Naive thymus-derived CD4-positive, alpha-beta T cell (primary cell): ENCODE measurements at places on chromosomes 1 and 21.

- no peak for DNase-seq
Measured at GRCh38 chr1:197862221-197862620, 40.2 kb upstream of the C1orf53 start.

DNA sequence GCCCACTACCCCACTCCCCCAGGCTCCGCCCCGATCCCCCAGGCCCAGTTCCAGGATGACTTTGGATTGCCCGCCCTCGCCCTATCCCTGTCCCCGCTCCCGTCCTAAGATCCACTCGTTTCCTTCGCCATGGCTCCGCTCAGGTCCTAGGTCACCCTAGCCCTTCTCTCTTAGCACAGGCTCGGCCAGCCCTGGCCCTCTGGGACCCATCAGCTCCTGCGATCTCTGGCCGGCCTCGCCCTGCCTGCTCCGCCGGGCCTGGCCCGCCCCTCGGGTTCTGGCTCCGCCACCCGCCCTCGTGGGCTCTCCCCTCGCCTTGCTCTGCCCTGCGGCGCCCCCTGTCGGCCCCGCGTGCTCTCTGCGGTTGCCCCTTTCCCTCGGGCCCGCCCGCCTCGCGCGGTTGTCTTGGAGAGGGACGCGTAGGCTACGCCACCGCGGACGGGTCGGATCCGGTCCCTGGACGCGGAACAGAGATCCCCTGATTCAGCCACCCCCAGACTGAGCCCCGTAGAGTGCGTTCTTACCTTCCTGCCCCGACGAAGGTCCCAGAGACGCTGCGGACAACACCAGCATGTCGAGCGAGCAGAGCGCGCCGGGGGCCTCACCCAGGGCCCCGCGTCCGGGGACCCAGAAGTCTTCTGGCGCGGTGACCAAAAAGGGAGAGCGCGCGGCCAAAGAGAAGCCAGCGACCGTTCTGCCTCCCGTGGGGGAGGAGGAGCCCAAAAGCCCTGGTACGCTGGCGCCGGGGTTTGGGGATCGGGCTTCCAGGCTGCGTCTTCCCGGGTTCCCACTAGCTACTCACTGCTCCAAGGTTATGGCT is at the start of gene LRRC71:
Gene LRRC71, plus strand, starts transcription at position 400 of the 820 bp plus-strand sequence. Its CDS starts 172 bp downstream, at position 572.
- peak; percentile 53 for DNase-seq

DNA sequence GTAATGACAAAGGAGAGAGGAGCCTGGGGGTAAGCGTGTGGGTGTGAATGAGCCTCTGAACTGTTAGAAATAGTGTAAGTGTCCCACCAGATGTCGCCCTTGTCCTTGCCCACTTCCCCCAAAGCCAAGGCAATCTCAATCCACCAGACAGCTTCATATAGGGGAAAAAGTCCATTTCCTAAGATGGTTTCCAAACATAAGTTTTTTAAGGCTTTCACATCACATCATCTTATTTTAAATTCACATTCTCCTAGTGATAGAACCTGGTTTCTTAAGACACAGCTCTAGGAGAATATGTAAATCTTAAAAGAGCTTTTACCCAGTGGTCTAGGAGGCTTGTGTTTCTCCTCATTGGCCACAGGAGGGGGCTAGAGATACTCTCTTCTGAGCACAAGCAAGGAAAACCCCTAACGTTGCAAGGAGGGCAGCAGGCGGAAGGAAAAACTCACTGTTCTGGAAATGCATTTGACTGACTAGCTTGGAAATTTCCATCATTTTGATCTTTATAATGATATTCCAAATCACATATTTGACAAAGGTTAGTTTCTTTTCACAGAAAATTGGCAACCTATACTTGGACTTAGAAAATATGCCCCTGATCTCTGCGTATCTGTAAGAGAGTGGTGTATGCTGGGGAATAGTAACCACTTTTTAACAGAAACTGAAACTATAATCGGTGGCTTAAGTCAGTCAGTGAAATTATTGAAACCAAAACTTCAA is 51.9 kb upstream of the LPAR3 start:
- peak; percentile 93 for DNase-seq

DNA sequence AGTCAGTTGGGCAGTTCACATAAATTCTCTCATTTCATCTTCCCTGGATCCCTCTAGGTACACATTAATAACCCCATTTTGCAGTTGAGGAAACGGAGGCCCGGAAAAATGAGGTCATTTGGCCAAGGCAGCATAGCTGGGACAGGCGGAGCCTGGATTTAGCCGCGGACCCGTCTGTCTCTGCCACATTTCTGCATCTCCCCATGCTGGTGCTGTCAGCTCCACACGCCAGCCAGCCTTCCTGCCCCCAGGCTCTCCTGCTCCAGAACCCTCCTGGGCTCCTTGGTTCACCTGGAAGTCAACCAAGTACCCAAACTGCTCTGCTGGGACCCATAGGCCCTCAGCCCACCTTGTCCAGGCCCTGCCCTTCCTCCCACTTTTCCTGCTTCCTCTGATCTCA is 7.6 kb downstream of the FOXO6 start:
- no peak for DNase-seq

DNA sequence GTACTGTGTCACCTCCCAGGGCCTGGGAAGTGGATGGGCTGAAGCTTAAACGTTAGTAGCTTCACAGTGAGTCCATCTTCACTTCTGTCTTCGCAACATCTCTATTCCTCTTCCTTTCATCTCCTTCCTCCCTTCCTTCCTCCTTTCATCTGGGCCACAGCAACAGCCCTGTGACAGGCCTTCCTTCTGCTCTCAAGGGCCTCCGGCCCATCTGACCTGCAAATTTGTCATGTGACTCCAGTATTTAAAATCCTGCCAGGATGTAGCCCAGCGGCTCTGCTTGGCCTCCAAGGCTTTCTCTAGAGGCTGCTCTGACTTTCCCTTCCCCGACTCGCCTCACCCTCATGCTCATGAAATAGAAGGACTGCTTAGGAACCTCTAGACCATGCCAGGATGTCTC is 10.9 kb upstream of the BATF3 start:
- DNase-seq: no peak

DNA sequence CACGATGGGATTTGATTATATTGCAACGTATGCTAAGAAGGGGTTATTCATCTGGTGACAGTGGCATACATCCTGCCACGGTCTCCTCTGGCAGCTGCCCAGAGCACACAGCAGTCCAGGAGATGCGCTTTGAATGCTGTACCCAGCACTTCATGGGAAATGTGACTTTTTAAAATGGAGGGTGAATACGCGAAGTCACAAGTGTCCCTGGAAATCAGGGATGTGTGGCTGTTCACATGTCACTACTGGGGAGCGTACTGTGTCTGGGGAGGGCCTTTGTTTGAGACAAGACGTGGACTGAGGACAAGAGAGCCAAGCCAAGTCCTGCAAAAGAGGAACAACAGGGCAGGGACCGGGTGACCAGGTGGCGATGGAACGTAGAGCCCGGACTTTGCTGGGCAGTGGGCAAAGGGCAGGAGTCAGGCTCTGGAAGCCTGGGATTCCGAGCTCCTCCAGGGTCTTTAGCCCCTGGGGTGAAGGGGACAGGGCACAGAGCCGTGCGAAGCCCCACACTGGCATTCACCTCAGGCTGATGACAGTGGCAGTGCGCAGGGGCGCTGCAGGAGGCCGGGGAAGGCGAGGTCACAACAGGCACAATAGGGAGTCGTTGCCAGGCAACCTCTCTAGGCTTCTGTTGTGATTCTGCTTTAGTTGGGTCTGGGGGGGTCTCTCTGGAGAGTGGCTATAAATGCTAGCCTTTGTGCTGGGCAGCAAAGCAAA is 11.4 kb upstream of the ZBTB21 start:
- DNase-seq: no peak

- no peak for DNase-seq
Measured at GRCh38 chr1:3463891-3464648, 9.6 kb downstream of the ARHGEF16 start.

- no peak for DNase-seq
Measured at GRCh38 chr1:109898842-109899241, 11.8 kb upstream of the CSF1 start.

DNA sequence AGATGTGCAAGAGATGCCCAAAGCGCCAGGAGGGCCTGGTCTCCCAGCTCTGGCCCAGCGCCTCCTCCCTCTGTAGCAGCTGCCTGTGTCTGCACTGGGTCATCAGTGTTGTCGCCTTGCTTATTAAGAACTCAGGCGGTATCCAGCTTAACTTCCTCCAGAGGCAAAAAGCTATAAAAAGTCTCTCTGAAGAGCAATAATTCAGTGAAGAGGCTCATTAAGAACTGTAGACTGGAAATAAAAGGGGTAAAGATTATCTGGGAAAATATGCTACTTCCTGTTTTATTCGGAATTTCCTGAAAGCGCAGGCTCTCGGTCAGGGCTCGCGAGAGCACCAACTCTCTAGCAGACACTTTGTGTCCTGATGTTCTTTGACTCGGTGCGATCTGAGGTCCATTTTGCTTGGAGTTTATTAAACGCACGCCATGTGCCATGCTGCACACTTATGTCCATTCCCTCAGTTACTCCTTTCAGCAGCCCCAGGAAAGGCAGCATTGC is 70.4 kb downstream of the MRPS6 start:
- DNase-seq: no peak

GRCh38 chr21:35473496-35473895 is 424.4 kb upstream of the RUNX1 start:
- no peak for DNase-seq

GRCh38 chr21:39686646-39687468 is 58.1 kb upstream of the IGSF5 start:
- no peak for DNase-seq

DNA sequence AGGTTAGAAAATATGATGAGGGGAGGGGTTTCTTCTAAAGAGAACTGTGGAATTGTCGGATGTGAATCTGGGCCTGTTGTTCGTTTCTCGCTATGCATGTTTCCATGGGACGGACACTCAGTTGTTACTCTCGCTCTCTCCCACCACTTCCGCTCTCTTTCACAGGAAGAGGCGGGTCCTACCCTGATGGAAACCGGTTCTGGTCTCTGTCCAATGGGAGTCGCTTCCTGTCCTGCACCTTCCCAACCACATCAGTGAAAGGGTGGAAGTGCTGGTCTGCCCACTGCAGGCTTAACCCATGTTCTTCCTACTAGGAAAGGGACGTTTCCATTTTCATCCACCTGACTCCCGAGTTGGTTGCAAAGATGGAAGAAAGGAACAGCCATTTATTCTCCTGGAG is 119.4 kb downstream of the KCNJ15 start:
- no peak for DNase-seq

GRCh38 chr1:240591564-240591963 is 20.4 kb downstream of the GREM2 start:
- DNase-seq: no peak

GRCh38 chr1:30672661-30673060 is 50.7 kb downstream of the MATN1 start:
- no peak for DNase-seq

- DNase-seq: no peak
Measured at GRCh38 chr1:213391445-213391844, 340.4 kb downstream of the RPS6KC1 start.

- DNase-seq: no peak
Measured at GRCh38 chr1:187577610-187578009, 748.9 kb downstream of the PLA2G4A start.

DNA sequence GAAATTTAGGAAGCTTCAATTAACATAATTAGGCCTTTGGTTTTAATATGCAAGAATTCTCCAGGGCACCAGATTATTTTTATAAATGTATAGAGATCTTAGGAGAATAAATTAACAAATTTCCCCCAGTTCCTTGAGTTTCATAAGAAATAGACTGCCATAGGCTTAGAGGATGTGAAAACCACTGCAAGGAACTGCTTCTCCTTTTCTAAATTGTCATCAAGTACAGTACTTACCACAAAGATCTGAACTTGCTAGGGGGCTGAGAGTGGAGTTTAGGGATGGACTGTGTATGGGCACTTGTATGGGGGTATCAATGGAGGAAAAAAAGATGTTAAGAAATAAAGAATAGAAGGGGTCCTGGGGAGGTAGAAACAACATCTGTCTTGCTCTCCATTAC is 31.1 kb downstream of the LHX8 start:
- no peak for DNase-seq

DNA sequence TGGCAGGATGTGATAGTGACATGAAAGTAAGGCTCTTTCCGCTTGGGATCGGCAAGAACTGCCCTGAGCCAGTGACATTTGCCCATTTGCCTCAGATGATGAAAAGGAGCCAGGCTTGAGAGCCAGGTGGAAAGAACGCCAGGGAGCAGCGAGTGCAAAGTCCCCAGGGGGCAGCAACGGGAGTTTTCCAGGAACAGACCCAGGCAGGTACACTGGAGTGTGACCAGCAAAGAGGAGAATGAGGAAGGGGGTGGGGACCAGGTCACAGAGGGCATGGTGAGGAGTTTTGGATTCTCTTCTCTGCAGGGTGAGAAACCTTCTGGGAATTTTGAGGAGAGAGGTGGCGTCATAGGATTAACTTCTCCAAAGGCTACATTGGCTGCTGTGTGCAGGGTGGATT is 10.8 kb upstream of the ETS2 start:
- DNase-seq: no peak

DNA sequence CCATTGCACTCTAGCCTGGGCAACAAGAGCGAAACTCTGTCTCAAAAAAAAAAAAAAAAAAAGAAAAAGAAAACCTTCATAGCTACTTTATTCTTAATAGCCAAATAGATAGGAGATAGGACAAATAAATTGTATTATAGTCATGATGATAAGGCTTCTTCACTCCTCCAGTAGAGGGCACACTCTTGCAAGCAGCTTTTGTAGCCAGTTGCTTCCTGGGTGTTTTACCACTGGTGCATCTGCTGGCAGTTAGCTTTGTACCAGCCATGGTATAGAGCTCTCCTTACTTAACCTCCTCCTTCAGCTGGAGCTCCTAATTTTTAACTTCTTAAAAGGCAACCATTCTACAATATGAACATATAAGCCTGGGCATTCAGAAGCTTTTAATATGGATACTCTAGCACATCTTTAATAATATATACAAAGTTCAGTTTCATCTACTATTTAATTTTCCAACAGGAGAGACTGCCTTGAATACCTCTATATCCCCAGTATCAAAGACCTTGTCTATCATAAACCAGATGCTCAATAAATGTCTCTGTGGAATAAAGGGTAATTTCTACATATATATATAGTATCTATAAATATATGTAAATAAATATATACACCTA is 35.8 kb downstream of the EVI5 start:
- peak; percentile 53 for DNase-seq

DNA sequence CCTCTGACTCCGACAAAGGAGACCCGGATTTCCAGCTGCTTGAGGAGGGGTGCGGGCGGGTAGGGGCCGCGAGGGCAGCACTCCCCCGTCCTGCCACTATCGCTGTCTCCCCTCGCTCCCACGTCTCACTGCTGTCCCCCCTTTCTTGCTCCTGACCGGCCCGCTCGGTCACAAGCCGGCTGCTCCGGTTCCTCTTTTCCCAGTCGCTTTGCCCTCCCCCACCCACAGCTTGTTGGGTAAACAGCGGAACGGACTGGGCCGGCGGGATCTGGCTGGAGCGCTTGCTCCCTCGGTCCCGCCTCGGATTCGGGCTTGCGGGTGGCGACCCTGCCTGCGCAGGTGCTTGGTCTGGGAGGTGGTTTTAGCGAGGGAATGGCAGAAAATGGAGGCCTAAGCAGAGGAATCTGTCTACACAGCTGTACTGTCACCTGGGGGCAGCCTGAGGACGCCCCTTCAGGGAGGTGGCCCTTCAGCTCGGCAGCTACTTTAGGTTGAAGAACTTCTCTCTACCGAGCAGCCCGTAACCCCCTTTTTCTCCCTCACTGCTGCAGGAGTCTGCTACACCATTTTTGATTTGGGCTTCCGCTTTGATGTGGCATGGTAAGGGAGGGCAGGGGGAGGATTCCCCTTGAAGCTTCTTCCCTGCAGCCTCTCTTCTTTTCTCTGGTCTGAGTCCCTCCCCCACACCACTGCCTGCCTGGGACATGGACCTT is 645 bp downstream of the ATP6V0B start:
- peak; percentile 38 for DNase-seq
